Amygdala (tissue), 56 donors: ENCODE measurements at places on chromosomes 4 and X.

GRCh38 chrX:24928114-24928513, 87.7 kb downstream of the ARX start:
- DNase-seq = no peak

- DNase-seq = no peak
Observed at GRCh38 chr4:3523146-3523627, 9.0 kb downstream of the LRPAP1 start.

DNA sequence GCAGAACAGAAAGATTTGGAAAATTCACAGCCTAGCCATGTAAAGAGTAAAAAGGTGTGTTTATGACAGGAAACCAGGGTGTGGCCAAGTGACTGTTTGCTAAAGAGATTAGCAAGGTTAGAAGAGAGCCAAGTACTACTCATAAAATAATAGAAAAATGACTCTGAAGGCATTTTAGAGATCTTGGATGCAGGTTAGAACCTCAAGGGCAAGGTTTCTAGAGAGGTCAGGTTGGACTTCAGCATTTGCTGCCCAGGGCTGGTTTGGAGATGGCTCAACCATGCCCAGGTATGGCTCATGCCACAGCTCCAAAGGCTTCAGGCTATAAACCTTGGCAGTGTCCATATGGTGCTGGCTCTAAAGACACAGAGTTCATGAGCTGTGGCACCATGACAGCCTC, 40.6 kb upstream of the ADGRA3 start:
- DNase-seq = no peak

GRCh38 chrX:6667048-6667768, 132.3 kb upstream of the VCX3A start:
- no peak for DNase-seq

DNA sequence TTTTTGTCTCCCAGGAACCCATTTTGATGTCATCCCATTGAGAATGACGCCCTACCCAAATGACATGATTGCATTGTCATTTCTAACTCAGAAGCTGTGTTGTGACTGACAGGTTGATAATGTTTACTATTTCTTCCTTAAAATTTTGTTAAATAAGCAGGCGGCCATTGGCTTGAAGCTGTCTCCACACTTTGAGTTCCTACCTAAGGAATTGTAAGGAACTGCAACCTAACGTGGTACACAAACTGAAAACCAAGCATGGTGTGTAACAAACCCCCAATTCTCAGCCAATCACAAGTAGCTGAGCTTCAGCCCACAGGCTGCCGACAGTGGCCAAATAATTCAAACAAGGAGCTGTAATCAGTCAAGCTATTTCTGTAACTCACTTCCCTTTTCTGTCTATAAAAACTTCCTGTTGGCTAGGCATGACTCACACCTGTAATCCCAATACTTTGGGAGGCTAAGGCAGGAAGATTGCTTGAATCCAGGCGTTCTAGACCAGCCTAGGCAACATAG, 2.9 kb upstream of the MND1 start:
- no peak for DNase-seq

GRCh38 chr4:183863155-183863825, 41.8 kb upstream of the STOX2 start:
- no peak for DNase-seq
